Activated T-helper 2 cell treated with anti-CD3 and anti-CD28 coated beads, Interferon-gamma antibody, Interleukin-2, Interleukin-4, amounts not matched to agents 10 μg/mL and 5 μg/mL and 100 μg/mL, durations not matched to agents 14 hours and 24 hours and 36 hours (primary cell): ENCODE measurements at places on chromosomes 16 and 17. TPM values are rescaled to one million over a fixed set of nuclear protein-coding genes. Genes with fewer than 3 reads are reported as not detected.

The SPNS2 gene
- total RNA-seq = 0.09 and 0.16 TPM in 2 replicates

The EFCAB3 gene
- total RNA-seq = 0.11 TPM in 1 of 2 replicates, not detected in the other

The ABCA6 gene
- total RNA-seq = not detected in 2 replicates

GRCh38 chr17:29733166-29733565 is 110.5 kb upstream of the CORO6 start:
- peaks cover 37% of the 10 kb centered on the region for H3K36me3 ChIP-seq
- H3K27ac ChIP-seq = no peak overlapping the region
- no peaks in the 10 kb centered on the region for H3K27me3 ChIP-seq
- H3K4me3 ChIP-seq = no peak overlapping the region
- DNase-seq = no peak

DNA sequence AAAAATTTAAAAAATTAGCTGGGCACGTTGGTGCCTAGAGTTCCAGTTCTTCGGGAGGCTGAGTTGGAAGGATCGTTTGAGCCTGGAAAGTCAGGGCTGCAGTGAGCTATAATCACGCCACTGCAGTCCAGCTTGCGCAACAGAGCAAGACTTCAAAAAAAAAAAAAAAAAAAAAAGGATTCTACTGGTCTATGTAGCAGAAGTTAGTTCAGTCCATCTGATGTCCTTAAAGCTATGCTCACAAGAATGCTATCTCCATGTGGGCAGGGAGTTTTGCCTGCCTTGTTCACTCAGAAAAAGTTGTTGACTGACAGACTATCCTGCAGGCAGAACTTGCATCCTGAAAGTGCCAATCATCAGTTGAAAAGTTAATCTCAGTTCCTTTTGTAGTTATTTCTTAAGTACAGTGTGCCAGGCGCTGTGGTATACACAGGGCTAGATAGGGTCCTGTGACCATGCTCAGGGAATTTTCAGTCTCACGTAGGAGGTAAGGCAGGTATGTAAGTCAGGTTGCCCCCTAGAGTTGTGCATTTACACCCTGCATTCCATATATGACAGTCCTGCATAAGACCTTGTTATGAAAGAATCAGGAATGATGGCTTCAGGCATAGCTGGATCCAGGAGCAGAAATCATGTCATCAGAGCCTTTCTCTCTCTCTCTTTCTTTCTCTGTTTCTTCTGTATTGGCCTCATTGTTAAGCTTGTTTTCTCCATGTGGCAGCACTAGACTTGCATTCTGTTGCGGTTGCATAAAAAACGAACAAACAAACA is 7.6 kb downstream of the SYT17 start:
- H3K36me3 ChIP-seq = no peaks in the 10 kb centered on the region

- H3K36me3 ChIP-seq = peaks cover 10% of the 10 kb centered on the region
- H3K27me3 ChIP-seq = no peaks in the 10 kb centered on the region
- DNase-seq = no peak
- no peak overlapping the region for H3K27ac ChIP-seq
- peaks cover 86% of the 10 kb centered on the region for H3K4me1 ChIP-seq
Measured at GRCh38 chr17:77436481-77436880, 295.7 kb downstream of the SEC14L1 start.

The WNK4 gene
- 0.16 and 0.28 TPM in 2 replicates for total RNA-seq

DNA sequence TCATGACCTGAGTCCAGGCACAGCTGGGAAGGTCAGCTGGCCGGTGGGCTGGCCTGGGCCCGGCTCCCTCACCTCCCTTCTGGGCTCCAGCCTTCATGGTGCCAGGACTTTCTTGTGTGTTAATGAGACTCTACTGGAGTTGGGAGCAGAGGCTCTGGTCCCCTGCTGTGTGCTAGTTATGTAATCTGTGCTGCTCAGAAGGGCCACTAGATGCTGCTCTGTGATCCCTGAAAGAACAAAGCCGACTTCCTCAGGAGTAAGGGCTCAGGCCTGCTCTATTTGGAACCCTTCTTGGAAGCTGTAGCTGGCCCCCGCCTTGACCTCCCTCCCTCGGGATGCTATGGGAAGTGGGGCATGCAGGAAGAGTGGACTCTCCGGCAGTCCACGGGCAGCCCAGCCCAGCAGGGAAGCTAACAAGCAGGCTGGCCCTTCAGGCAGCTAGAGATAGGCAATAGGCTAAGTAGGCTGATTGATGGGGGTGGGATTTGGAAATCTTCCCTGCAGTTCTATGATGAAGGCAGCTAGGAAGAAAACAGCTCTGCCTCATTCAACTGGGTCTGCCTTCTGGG is 3.3 kb upstream of the CDK5R1 start:
- no peak overlapping the region for H3K27ac ChIP-seq
- peaks cover 58% of the 10 kb centered on the region for H3K36me3 ChIP-seq
- H3K4me3 ChIP-seq = no peak overlapping the region
- DNase-seq = no peak
- no peaks in the 10 kb centered on the region for H3K27me3 ChIP-seq

The ITGAE gene
- total RNA-seq = 36.2 and 42.4 TPM in 2 replicates

- no peak for DNase-seq
- no peaks in the 10 kb centered on the region for H3K36me3 ChIP-seq
- peaks cover 3% of the 10 kb centered on the region for H3K27me3 ChIP-seq
- H3K4me3 ChIP-seq = no peak overlapping the region
- no peak overlapping the region for H3K27ac ChIP-seq
Measured at GRCh38 chr16:86953631-86954391, 363.4 kb downstream of the C16orf95 start.

GRCh38 chr17:13129356-13129755 is 111.5 kb upstream of the ELAC2 start:
- H3K4me3 ChIP-seq = no peak overlapping the region
- H3K27ac ChIP-seq = no peak overlapping the region
- DNase-seq = no peak
- no peaks in the 10 kb centered on the region for H3K4me1 ChIP-seq
- H3K27me3 ChIP-seq = no peaks in the 10 kb centered on the region

DNA sequence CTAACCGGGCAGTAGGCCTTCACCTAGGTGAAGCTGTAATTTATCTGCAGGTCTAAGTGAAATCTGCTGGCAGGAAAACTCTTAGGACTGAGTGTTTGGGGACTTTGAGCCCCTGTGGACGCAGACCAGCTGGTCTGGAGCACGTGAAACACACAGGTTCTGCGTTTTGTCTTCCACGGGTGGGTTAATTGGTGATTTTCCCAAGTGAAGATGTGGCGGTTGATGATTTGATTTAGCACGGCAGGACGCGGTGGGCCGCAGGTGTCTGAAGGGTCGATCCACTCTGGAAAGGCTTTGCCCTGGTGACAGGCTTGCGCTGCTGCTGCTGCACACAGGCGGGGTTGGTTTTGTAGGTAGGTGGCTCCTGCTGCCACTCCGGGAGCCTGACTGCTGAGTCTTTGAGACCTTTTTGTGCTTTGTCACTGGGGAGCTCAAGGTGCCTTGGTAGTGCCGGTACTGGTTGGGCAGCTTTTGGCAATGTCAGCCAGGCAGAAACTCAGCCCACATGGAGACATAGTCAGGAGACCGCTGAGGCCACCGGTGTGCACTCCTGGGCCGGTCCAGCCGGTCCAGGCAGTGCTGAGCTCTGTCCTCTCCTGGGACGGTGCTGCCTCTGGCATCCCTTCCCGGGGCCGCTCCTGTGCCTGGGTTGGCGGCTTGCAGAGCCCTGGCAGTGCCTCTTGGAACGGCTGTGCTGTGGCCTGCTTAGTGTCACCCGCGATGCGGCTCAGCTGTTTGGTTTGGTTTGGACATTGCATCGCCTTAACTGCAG is 2.3 kb downstream of the BAIAP2 start:
- H3K27ac ChIP-seq = no peak overlapping the region
- H3K4me1 ChIP-seq = peaks cover 3% of the 10 kb centered on the region
- no peaks in the 10 kb centered on the region for H3K36me3 ChIP-seq
- peaks cover 42% of the 10 kb centered on the region for H3K27me3 ChIP-seq
- peak overlapping the region; percentile 4 for H3K4me3 ChIP-seq
- no peak for DNase-seq

GRCh38 chr17:12973496-12974004 is 44.3 kb downstream of the ELAC2 start:
- H3K4me3 ChIP-seq = no peak overlapping the region
- peaks cover 17% of the 10 kb centered on the region for H3K27me3 ChIP-seq
- no peak overlapping the region for H3K27ac ChIP-seq
- H3K4me1 ChIP-seq = no peaks in the 10 kb centered on the region
- H3K36me3 ChIP-seq = no peaks in the 10 kb centered on the region
